ENCODE measurements at places on chromosomes 4 and X. TPM values are rescaled to one million over a fixed set of nuclear protein-coding genes. Genes with fewer than 3 reads are reported as not detected.

DNA sequence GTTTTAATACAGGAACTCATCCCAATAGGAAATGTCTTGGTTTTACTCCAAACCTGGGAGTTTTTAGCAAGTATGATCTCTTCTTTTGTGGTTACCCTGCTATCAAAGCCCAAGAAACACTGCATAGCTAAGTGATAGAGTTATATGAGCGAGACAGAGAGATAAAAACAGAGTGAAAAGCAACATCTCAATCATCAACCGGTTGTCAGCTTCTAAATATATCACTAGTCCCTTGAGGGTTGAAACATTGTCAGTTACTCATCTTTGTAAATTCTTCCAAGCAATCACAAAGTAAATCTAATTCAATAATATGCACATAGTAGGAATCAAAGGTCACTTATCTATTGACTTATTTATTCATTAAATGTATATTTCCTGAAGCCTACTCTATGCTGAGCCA lies 483.9 kb downstream of the IDS start:
- no peaks in the 10 kb centered on the region for H3K27me3 ChIP-seq
- no peaks in the 10 kb centered on the region for H3K36me3 ChIP-seq
- H3K4me1 ChIP-seq: no peaks in the 10 kb centered on the region
- H3K4me3 ChIP-seq: no peak overlapping the region
- H3K27ac ChIP-seq: no peak overlapping the region

CXXC4 gene
- total RNA-seq: not detected

DNA sequence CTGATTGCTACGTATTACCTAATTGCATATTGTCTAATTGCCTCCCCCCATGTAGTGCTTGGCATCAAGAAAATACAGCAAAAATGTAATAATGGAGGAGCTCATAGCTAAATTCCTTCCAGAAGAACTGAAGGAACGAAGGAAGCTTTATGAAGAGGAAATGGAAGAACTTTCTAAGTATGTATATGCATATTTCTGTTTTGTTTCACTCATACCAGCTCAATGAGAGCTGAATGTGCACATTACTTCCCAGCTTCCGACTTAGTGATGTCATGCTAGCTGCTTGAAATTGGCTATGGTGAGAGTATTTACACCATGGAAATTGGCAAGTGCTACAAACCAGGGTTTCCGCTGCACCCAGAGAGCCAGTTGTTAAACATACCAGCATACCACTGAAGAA lies 34.7 kb downstream of the LONRF3 start:
- peaks cover 6% of the 10 kb centered on the region for H3K27me3 ChIP-seq
- no peak overlapping the region for H3K27ac ChIP-seq
- DNase-seq: no peak
- H3K4me3 ChIP-seq: no peak overlapping the region
- H3K4me1 ChIP-seq: no peaks in the 10 kb centered on the region

DNA sequence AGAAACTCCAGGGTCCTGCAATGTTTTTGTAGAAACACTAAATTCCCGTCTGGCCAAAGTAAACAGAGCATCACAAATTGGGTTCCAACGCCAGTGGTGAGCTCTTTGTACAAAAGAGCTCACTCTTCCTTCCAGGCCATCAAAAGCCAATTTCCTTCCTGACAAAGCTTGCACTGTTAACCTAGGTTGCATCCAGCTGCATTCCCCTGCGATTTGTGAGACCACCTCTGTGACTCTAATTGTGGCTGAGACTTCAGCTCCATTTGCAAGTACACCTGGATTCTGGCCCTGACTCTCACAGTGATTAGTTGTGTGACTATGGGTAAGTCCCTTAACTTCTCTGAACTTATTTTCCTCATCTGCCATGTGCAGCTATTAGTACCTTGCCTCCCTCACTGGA lies 212.5 kb upstream of the CXorf66 start:
- H3K27ac ChIP-seq: no peak overlapping the region
- no peak for DNase-seq
- no peak overlapping the region for H3K4me3 ChIP-seq
- H3K36me3 ChIP-seq: no peaks in the 10 kb centered on the region
- H3K27me3 ChIP-seq: no peaks in the 10 kb centered on the region

DNA sequence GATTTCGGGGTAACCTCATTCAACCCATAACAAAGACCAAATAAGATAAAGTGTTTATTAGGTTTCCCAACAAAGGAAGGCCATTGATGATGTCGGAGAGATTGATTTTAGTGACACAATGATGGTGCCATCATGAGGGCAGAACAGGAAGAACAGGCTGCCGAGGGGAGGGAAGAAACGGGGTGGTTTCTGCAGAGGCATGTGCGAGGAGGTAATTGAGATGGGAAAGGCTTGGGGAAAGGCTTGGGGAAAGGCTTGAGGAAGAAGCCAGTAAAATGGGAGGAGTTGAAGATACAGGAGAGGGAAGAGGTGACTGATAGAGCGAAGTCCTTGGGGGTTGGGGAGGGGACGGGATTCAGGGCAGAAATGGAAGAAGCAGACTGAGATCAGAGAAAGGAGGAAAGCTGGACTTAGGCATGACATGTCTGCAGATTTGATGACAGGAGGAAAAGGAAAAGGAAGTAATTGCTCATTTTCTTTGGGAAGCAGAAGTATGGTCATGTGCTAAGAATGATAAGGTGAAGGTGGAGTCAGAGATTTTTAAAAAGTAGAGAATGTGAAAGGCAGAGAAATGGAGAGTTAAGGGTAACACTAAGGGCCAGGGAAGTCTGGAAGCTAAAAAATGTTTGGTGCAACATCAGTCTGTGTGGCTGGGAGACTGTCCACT lies 6.0 kb downstream of the HPSE start:
- peaks cover 20% of the 10 kb centered on the region for H3K27me3 ChIP-seq
- H3K4me1 ChIP-seq: peaks cover 10% of the 10 kb centered on the region
- DNase-seq: no peak
- no peak overlapping the region for H3K27ac ChIP-seq
- no peak overlapping the region for H3K4me3 ChIP-seq

COX7B2 gene
- total RNA-seq: not detected

DNA sequence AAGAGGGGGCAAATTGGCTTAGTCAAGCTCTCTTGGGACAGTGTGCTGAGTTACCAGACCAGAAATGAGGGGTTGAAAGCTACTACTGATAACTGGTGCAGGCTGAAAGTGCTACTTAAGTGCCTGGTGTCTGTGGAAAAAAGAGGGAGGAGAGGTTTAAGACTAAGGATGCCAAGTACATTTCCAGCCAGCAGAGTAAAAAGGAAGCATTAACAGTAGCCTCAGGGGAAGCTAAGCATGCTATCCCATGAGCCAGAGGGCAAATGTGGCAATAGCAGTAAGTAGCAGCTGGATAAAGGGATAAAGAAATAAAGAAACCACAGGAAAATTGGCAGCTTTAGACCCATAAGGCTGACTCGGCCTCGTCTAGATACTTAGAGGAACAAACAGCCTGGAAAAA lies 196.3 kb upstream of the MAB21L2 start:
- H3K36me3 ChIP-seq: peaks cover 5% of the 10 kb centered on the region
- peak overlapping the region; percentile 58 for H3K27ac ChIP-seq
- peaks cover 39% of the 10 kb centered on the region for H3K4me1 ChIP-seq
- H3K27me3 ChIP-seq: no peaks in the 10 kb centered on the region
- peak; percentile 90 for DNase-seq

GAGE2A gene
- total RNA-seq: not detected

DNA sequence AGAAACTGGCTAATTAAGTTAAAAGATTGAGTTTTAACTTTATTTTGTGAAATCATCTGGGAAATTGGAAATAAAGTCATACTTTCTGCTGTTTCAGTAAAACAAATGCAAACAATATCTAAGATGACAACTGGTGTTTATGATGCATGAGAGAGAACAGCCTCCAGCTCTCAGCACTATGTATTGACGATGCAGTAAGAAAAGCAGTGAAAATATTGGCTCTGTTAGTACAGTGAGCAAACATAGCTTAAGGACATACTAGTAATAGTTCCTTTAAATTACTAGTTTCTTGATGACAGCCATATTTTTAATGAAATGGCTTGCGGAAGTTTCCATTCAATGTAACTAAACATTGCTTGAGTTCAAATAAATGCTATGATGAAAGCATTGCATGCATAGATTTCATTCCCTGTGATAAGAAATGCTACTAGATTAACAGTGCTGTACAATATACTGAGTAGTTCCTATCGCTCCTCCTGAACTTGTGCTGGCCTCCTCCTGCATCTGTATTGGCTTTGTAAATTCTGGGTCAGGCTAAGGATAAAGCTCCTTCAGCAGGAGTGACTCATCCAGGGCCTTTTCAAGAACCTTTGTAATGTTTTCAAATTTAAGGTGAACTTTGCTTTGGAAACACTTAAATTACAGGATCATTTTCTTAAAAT lies 11.6 kb downstream of the ARHGAP24 start:
- H3K4me3 ChIP-seq: no peak overlapping the region
- no peaks in the 10 kb centered on the region for H3K36me3 ChIP-seq
- no peaks in the 10 kb centered on the region for H3K27me3 ChIP-seq
- H3K4me1 ChIP-seq: peaks cover 15% of the 10 kb centered on the region
- H3K27ac ChIP-seq: no peak overlapping the region

GRCh38 chr4:7324651-7325121 lies 110.0 kb downstream of the PSAPL1 start:
- H3K4me3 ChIP-seq: no peak overlapping the region
- H3K36me3 ChIP-seq: no peaks in the 10 kb centered on the region
- no peak overlapping the region for H3K27ac ChIP-seq
- H3K4me1 ChIP-seq: peaks cover 11% of the 10 kb centered on the region

DNA sequence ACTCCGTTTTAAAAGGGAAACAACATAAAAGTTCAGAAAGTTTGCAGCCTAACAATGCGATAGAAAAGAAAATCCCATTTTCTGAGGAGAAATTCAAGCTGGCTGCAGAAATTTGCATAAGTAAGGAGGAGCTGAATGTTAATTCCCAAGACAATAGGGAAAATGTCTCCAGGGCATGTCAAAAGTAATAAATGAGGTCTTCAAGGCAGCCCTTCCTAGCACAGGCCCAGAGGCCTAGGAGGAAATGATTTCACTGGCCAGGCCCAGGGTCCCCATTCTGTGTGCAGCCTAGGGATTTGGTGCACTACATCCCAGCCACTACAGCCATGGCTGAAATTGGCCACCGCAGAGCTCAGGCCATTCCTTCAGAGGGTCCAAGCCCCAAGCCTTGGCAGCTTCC lies 59.3 kb downstream of the TKTL2 start:
- no peaks in the 10 kb centered on the region for H3K4me1 ChIP-seq
- no peak for DNase-seq
- no peaks in the 10 kb centered on the region for H3K36me3 ChIP-seq
- no peak overlapping the region for H3K27ac ChIP-seq

- DNase-seq: no peak
- H3K27me3 ChIP-seq: no peaks in the 10 kb centered on the region
- no peak overlapping the region for H3K4me3 ChIP-seq
- no peak overlapping the region for H3K27ac ChIP-seq
Observed at GRCh38 chr4:183181081-183181480, 82.0 kb downstream of the WWC2 start.

GRCh38 chr4:55979562-55979961 lies 30.8 kb downstream of the CEP135 start:
- no peaks in the 10 kb centered on the region for H3K27me3 ChIP-seq
- no peaks in the 10 kb centered on the region for H3K4me1 ChIP-seq
- H3K27ac ChIP-seq: no peak overlapping the region
- no peak overlapping the region for H3K4me3 ChIP-seq
- peaks cover 6% of the 10 kb centered on the region for H3K36me3 ChIP-seq

DNA sequence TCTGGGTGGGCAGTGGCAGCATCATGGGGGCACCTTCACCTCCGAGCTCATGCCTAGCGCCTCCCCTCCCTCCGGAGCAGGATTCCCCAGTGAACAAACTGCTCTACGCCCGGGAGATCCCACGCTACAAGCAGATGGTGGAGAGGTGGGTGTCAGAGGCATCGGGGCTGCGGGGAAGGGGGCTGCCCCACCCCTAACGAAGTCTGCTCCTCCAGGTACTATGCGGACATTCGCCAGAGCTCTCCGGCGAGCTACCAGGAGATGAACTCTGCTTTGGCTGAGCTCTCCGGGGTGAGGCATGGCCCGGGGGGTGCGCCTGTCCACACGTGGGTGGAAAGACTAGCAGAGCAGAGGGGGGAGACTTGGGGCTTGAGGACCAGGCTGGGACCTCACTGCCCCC lies 2.7 kb upstream of the SRPK3 start:
- H3K4me3 ChIP-seq: no peak overlapping the region
- no peaks in the 10 kb centered on the region for H3K27me3 ChIP-seq
- no peaks in the 10 kb centered on the region for H3K36me3 ChIP-seq
- DNase-seq: no peak

- H3K4me1 ChIP-seq: peaks cover 69% of the 10 kb centered on the region
- no peaks in the 10 kb centered on the region for H3K27me3 ChIP-seq
- H3K4me3 ChIP-seq: no peak overlapping the region
- no peak for DNase-seq
Observed at GRCh38 chr4:151199319-151200190, 77.4 kb upstream of the PRSS48 start.

PCDH19 gene
- not detected for total RNA-seq

GAGE12H gene
- total RNA-seq: not detected

GAGE13 gene
- not detected for total RNA-seq

BMX gene
- total RNA-seq: not detected

GRCh38 chrX:113833096-113834055 lies 750.5 kb upstream of the HTR2C start:
- no peak overlapping the region for H3K27ac ChIP-seq
- H3K4me3 ChIP-seq: no peak overlapping the region
- no peaks in the 10 kb centered on the region for H3K4me1 ChIP-seq
- H3K36me3 ChIP-seq: no peaks in the 10 kb centered on the region
- no peaks in the 10 kb centered on the region for H3K27me3 ChIP-seq

ARX gene
- not detected for total RNA-seq

DNA sequence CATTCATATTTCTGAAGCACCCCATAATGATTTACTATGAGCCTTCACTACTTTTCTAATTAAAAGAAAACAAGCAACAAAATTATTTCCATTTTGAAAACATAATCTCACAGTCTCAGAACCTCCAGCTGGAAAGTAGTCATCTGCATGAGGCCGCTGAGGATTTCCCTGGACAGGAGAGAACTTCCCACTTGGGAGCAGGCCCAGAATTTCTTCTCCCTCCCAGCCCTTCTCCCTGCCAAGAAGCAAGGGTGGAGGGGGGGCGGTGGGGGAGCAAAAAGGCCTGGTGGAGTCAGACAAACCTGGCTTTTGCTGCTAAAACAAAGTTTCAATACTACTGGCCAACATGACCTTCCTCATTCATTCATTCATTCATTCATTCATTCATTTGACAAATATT lies 167.3 kb downstream of the PJA1 start:
- peak; percentile 0 for DNase-seq
- no peak overlapping the region for H3K4me3 ChIP-seq
- no peak overlapping the region for H3K27ac ChIP-seq
- peaks cover 6% of the 10 kb centered on the region for H3K4me1 ChIP-seq
- no peaks in the 10 kb centered on the region for H3K36me3 ChIP-seq
- H3K27me3 ChIP-seq: peaks cover 6% of the 10 kb centered on the region

GRCh38 chr4:87100168-87100567 lies 120.2 kb downstream of the KLHL8 start:
- peaks cover 14% of the 10 kb centered on the region for H3K36me3 ChIP-seq
- peaks cover 23% of the 10 kb centered on the region for H3K4me1 ChIP-seq
- peaks cover 2% of the 10 kb centered on the region for H3K27me3 ChIP-seq
- no peak for DNase-seq

- no peaks in the 10 kb centered on the region for H3K27me3 ChIP-seq
- no peaks in the 10 kb centered on the region for H3K36me3 ChIP-seq
- DNase-seq: no peak
- H3K27ac ChIP-seq: no peak overlapping the region
- no peaks in the 10 kb centered on the region for H3K4me1 ChIP-seq
- no peak overlapping the region for H3K4me3 ChIP-seq
Observed at GRCh38 chrX:145613894-145614293, 203.7 kb upstream of the SLITRK2 start.

- DNase-seq: no peak
- no peaks in the 10 kb centered on the region for H3K27me3 ChIP-seq
- no peak overlapping the region for H3K4me3 ChIP-seq
Observed at GRCh38 chr4:5203993-5204310, 152.7 kb downstream of the STK32B start.

MID1 gene
- 20.6 TPM for total RNA-seq

HEPH gene
- not detected for total RNA-seq

Measured in HFFc6 (cell line).